Common myeloid progenitor, CD34-positive (primary cell): ENCODE measurements at places on chromosomes 1 and 21.

DNA sequence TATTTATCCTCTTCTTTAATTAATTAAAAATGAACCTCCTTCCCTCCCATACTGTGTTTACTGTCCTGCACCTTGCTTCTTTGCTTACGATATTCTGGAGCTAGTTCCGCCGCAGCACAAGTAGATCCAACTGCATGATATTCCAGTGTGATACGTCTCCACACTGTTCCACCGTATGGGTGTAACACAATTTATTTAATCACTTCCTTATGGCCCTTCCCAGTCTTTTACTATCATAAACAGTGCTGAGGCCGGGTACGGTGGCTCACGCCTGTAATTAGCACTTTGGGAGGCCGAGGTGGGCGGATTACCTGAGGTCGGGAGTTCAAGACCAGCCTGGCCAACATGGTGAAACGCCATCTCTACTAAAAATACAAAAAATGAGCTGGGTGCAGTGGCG is 25.7 kb downstream of the CNST start:
- DNase-seq: no peak

- no peak for DNase-seq
Measured at GRCh38 chr21:31352836-31353235, 8.8 kb upstream of the TIAM1 start.

- no peak for DNase-seq
Measured at GRCh38 chr1:214546886-214547641, 4.3 kb downstream of the PTPN14 start.

DNA sequence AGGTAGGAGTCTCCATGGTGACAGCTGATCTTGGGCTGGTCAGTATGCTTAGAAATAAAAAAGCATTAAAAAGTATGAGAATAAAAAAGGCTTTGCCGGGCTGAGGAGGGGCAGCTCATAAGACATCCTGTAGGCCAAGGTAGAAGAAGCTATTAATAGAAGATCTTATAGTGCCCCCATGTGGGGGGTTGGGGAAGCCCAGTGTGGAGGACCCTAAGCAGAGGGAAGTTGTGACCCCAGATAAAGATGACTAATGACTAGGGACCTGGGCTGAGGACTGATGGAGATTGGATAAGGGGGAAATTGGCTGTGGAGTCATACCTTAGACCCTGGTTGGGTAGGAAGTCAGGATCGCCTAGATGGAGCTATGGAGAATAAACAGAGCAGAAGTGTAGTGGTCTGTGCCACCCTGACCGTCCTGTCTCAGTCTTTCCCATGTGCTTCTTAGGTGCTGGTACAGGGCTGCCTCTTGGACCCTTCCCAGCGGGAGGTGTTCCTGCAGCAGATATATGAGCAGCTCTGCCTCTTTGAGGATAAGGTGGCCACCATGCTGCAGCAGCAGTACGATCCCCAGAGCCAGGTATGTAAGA is 25.0 kb downstream of the SZT2 start:
- DNase-seq: peak; percentile 91

DNA sequence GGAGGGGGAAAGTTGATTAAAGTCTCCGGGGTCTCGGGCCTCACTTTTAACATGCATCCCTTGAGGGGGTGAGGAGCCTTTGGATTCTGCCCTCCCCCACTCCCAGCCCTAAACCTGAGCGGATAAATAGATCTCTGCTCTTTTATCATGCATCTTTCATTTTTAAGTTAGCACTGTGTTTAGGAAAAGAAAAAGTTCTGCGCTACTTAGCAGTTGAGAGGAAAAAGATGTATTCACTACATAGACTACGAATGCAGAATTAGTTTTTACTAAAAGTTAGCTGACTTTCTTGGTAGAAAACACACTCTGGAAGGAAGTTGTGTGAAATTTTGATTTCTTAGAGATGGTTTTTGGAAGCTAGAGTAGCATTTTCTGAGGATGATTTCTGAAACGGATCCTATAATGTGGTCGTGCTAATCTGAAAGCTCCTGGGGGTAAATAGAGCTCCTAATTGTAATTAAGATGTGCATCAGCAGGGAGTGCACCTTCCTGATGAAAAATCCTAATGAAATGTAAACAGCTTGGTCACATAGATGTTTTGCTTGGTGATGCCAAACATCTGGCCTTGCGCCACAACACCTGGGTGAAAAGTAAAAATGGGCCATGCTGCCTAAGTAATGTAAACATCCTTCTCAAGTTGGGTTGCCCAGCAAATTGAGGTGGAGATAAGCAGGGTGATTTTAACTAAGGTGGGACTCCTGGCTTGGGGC is 1.8 kb downstream of the ROR1 start:
- DNase-seq: no peak

DNA sequence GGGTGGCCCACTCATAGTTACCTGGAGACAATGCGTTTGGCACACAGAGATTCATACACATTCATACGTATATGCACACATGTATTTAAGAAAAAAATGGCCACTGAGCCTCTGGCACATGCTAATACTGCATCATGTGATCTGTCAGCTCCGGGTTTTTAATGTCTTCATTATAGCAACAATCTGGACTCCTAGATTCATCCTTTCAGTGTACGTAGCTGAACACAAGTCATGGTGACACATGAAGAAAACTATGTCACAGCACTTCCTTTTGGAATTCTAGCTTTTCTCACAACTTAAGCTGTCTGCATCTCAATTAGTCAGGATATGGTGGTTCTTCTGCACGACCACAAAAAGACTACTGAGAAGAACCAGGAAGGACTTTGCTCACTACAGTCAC is 24.7 kb downstream of the HSF2BP start:
- no peak for DNase-seq

- peak; percentile 61 for DNase-seq
Measured at GRCh38 chr1:214455479-214455878, 95.9 kb downstream of the PTPN14 start.

- no peak for DNase-seq
Measured at GRCh38 chr1:32159189-32159588, 20.3 kb upstream of the TXLNA start.

GRCh38 chr1:1374589-1374928 is 448 bp downstream of the AURKAIP1 start:
- no peak for DNase-seq

DNA sequence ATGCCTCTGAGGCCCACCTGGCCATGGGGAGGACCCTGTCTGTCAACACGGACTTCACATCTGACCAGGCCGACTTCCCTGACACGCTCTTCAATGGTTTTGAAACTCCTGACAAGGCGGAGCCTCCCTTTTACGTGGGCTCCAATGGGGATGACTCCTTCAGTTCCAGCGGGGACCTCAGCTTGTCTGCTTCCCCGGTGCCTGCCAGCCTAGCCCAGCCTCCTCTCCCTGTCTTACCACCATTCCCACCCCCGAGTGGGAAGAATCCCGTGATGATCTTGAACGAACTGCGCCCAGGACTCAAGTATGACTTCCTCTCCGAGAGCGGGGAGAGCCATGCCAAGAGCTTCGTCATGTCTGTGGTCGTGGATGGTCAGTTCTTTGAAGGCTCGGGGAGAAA is 101.8 kb downstream of the ADARB1 start:
- DNase-seq: no peak

GRCh38 chr1:209962856-209963255 is 24.8 kb downstream of the SYT14 start:
- DNase-seq: no peak

- DNase-seq: no peak
Measured at GRCh38 chr1:182357913-182358312, 33.7 kb downstream of the GLUL start.

DNA sequence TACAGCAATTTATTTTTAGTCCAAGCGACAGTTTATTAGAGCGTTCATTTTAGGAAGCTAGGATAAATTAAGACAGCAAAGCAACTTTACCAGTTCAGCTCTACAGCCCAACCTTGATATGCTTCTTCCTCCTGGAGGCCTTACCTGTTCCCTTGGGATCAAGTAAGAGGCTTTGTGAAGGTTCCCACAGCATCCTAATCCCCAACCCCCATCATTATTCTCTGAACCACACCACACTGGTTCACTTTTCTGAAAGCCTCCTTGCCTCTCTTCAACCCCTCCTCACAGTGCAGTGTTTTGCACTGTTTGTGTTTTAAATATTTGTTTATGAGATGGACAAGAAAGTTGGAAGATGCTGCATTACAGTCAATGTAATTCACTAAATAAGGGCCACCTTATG is 126.3 kb upstream of the CXADR start:
- no peak for DNase-seq
